ENCODE measurements at places on chromosomes 3 and 15. TPM values are rescaled to one million over a fixed set of nuclear protein-coding genes. Genes with fewer than 3 reads are reported as not detected.
A peak's percentile ranks its signal among the peaks of the same experiment; 100 is the strongest.

Gene SPTBN5
- total RNA-seq = 9.4 TPM

Gene KLHL6
- 46.1 TPM for total RNA-seq

Gene SHC4
- total RNA-seq = 6.8 TPM

Gene SLC27A2
- total RNA-seq = 0.51 TPM

Gene XIRP1
- 0.21 TPM for total RNA-seq

- H3K27me3 ChIP-seq = no peaks in the 10 kb centered on the region
- no peaks in the 10 kb centered on the region for H3K4me1 ChIP-seq
- H3K36me3 ChIP-seq = no peaks in the 10 kb centered on the region
Measured at GRCh38 chr3:153173758-153174516, 11.9 kb downstream of the RAP2B start.

GRCh38 chr3:57985176-57985983 lies 22.8 kb upstream of the FLNB start:
- no peak for DNase-seq
- no peak overlapping the region for H3K27ac ChIP-seq
- H3K27me3 ChIP-seq = peaks cover 8% of the 10 kb centered on the region
- H3K4me3 ChIP-seq = no peak overlapping the region

DNA sequence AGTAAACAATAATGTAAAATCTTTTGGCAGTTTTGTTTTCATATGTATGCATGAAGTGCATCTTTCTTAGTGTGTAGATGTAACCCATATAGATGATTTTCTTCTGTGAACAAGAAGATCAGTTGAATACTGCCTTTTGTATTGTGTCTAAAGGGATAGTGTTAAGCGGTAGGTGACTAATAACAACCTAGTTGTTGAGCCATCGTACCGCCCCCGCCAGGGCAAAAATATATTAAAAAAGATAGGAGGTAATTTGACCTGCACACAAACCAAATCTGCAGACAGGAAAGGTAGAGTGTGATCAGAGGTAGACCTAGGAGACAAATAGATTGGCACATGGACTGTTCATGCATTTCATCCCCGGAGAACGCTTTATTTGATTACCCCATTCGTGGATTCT lies 3.3 kb upstream of the GMNC start:
- H3K27me3 ChIP-seq = peaks cover 2% of the 10 kb centered on the region
- H3K27ac ChIP-seq = no peak overlapping the region
- no peak overlapping the region for H3K4me3 ChIP-seq
- no peaks in the 10 kb centered on the region for H3K4me1 ChIP-seq

- H3K27ac ChIP-seq = peak overlapping the region; percentile 67
- peaks cover 34% of the 10 kb centered on the region for H3K36me3 ChIP-seq
- peaks cover 6% of the 10 kb centered on the region for H3K27me3 ChIP-seq
- peak overlapping the region; percentile 30 for H3K4me3 ChIP-seq
- peaks cover 47% of the 10 kb centered on the region for H3K4me1 ChIP-seq
Measured at GRCh38 chr3:183514021-183514420, 41.5 kb downstream of the KLHL6 start.

DNA sequence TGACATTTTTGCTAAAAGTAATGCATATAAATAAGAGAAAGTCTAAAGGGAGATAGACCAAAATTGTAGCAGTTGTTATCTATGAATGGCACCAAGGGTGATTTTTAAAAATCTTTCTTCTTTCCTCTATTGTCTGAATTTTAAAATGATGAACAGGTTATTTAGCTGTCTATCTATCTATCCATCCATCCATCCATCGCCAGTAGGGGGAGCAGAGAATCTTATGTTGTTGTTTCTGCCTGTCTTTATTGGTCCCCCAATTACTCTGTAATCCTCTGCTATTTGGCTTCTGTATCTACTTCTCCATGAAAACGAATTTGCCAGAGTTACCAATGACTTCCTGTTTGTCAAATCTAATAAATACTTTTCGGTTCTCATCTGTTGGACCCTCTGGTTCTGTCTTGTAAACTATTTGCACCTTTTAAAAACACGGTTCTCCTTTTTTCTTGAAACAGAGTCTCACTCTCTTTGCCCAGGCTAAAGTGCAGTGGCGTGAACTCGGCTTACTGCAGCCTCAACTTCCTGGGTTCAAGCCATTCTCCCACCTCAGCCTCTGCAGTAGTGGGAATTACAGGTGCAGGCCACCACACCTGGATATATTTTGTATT lies 86.0 kb downstream of the ECT2 start:
- H3K4me3 ChIP-seq = no peak overlapping the region
- peaks cover 2% of the 10 kb centered on the region for H3K27me3 ChIP-seq
- no peaks in the 10 kb centered on the region for H3K36me3 ChIP-seq
- DNase-seq = peak; percentile 46
- peaks cover 3% of the 10 kb centered on the region for H3K4me1 ChIP-seq

- no peak for DNase-seq
- H3K36me3 ChIP-seq = peaks cover 19% of the 10 kb centered on the region
- H3K27ac ChIP-seq = no peak overlapping the region
- no peaks in the 10 kb centered on the region for H3K4me1 ChIP-seq
- no peak overlapping the region for H3K4me3 ChIP-seq
- H3K27me3 ChIP-seq = no peaks in the 10 kb centered on the region
Measured at GRCh38 chr3:171064461-171064860, 37.9 kb upstream of the SLC2A2 start.

DNA sequence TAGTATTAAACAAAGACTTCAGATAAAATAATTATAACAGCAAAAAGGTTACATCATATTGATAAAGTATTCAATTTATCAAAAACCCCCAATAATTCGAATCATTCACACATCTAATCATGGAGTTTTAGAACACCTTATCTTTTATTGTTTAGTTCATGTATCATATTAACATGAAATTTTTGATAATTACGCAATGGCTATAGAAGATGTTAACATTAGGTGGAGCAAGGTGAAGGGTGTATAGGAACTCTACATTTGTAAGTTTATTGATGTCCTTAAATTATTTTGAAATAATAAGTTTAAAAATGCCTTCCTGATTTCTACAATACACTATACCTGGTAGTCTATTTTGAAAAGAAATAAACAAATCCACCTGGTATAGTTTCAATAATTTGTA lies 696.5 kb upstream of the BCHE start:
- no peaks in the 10 kb centered on the region for H3K27me3 ChIP-seq
- H3K27ac ChIP-seq = no peak overlapping the region
- H3K36me3 ChIP-seq = no peaks in the 10 kb centered on the region
- DNase-seq = no peak

DNA sequence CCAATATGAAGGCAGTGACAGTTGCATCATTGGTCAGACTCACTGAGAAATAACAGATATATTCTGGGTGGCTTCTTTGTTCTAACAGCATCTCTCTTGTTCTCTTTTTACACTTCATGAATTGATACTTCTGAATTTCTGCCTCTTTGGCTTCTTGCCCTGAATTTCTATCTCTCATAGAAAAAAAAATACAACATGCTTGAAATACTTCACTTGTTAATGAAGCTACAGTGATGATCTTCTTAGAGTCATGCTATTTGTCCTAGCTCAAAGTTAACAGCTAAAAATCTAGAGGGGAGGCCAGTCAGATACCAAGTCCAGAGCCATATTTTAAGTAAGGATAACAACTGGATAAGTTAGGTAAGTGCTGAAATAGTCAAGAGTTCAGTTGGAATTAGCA lies 597.2 kb upstream of the AGTR1 start:
- DNase-seq = no peak
- no peak overlapping the region for H3K27ac ChIP-seq
- no peaks in the 10 kb centered on the region for H3K36me3 ChIP-seq

DNA sequence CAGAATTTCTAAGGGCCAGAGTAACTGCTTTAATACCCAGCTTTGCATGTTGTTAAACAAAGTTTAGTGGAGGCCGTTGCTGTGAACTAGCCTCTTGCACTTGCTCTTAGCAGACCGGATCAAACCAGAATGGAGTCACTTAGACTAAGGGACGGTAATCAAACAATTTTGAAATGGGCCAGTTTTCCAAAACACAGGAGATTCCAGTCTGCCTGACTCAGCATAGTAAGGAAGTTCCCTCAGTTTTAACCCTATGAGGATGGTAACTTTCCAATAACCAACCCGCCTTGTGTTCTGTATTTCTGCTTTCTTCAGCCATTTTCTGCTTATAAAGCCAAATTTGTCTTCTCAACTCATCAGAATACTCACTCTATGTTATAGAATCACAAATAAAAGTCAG lies 77.2 kb upstream of the WDR72 start:
- no peaks in the 10 kb centered on the region for H3K36me3 ChIP-seq
- H3K4me1 ChIP-seq = peaks cover 4% of the 10 kb centered on the region
- H3K4me3 ChIP-seq = no peak overlapping the region
- no peaks in the 10 kb centered on the region for H3K27me3 ChIP-seq
- no peak for DNase-seq
